ENCODE measurements at places on chromosomes 1 and 21.

- DNase-seq: no peak
Observed at GRCh38 chr1:178869119-178869697, 1.7 kb downstream of the ANGPTL1 start.

DNA sequence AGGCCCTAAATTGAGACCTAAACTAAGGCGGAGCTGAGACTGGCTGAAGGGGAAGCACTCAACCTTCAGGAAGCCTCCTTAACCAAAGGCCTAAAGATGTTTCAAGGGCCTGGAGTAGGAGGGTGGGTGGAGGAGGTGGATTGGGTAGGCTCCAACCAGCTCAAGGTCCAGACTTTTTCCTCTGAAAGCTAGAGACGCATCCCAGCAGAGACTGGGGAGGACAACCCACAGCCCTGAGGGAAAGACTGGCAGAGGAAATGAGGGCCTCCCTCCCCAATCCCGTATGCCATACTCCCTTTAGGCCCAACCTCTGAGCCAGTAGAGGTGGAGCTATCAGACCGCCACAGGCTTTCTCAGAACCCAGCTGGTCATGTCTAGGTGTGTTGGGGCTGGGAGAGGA lies 1.1 kb downstream of the ECM1 start:
- no peak for DNase-seq

DNA sequence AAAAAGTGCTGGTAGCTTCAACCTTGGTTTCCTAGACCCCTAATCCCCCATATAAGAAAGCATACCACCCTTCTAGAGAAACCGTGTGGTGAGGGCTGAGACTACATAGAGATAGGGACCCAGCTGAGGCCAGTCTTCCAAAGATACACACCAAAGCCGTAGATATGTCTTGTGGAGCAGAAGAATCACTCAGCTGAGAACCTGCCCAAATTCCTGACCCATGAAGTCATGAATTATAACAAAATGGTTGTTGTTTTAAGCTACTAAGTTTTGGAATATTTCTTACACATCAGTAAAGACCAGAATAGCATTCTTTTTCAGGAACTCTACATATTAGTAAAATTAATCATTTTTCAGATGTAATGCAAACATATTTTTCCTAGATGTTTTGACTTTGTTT lies 3.3 kb upstream of the SNRPE start:
- DNase-seq: no peak

DNA sequence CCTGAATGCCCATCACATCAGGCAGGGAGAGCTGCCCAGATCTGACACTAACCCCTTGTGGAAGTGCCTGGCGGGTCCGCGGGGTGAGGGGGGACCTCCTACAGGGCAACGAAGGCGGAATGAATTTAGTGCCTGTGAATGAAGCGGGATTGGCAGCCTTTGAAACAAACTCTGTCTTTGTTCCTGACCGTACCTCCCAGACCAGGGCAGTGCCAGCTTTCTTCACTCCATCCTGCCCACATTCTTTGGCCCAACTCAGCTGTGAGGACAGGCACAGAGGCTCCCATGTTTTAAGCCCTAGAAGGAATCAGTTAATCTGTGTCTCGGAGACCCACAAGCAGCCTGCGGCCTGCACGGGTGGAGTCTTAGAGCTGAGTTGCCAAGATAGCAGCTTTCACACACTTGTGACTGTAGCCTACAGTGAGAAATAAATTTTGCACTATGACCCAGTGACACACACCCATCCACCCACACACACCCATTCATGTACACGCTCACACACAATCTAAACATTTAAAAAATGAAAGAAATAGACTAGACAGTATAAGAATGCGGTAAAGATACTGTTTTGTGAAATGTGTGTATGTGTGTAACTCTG lies 60.1 kb upstream of the USP24 start:
- no peak for DNase-seq

DNA sequence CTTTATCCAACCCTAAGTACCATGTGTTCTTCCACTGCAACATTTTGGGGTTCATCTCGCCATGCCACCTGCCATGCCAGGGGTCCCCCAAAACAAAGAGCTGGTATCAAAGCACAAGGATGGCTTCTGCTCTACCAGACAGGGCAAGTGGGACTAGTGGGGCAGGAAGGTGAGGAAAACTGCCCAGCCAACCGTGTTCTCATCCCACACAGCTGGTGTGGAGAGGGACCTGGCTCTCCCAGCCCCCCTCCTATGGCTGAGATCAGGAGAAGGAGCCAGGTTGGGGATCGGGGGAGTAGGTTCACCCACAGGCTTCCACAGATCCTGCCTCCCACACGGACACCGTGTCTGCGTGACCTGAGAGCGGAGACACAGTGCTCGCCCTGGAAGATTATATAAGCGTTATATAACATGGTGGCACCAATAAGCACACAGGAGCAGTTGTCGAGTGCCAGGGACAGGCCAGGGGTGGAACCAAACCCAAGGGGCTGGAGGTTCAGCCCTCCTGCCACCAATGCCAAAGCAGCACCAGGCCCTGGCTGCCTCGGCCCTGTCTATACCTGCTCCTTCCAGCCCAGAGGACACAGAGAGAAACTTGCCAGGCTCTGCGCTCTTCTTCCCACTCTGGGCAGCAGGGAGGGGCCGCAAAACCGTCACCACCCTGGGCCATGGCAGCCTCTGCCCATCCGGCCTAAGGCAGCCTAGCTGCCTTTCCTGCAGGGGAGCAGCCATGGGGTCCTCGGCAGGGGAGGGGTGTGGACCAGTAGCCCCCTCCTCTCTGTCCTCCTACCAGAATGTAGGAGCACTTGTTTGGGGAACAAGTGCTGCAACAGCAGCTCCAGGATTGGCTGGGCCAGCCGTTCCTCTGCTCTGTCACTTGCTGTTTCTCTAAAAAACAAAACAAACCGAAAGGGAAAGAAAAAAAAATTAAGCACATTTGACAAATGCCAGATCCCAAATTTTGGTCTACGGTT lies 43.5 kb downstream of the CD34 start:
- DNase-seq: no peak

GRCh38 chr1:60257531-60257930 lies 184.0 kb upstream of the C1orf87 start:
- no peak for DNase-seq

DNA sequence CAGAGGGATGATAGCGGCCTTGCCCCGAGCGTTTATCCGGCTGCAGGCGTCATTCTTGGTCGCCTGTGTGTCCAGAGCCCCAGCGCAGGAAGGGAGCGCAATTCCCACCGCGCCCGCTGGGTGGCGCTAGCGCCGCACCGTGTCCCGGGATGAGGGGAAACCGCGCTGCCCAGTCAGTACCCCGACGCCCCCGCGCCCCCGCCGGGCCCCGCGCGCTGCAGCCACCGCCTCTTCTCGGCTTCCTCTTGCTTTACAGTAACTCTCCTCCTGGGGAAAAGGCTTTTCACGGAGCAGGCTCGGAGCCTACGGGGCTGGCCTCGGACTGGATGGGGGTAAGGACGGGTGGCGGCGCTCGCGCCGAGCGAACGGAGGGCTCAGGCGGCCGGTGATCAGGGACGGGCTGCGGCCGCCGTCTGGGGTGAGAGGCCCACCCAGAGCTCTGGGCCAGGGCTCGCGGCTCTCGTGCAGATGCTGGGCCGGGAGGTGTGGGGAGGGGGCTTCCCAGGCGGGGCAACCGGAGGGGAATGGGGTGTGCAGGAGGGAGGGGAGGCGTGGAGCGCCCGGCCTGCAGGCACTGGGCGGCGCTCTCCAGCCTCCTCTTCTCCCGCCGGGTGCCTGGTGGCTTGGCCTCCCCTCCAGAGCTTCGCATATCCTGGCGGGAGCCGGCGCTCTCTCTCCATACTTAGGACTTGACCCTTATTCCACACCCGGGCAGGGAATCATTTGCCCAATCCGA lies 29.8 kb downstream of the TEX35 start:
- peak; percentile 91 for DNase-seq

- DNase-seq: no peak
Observed at GRCh38 chr1:194833111-194833510, 1646.7 kb upstream of the B3GALT2 start.

- no peak for DNase-seq
Observed at GRCh38 chr1:159983681-159984080, 29.6 kb upstream of the SLAMF9 start.

GRCh38 chr1:54861070-54861761 lies 25.8 kb downstream of the DHCR24 start:
- DNase-seq: no peak

- DNase-seq: no peak
Observed at GRCh38 chr1:95146637-95147036, 29.5 kb downstream of the TLCD4 start.

DNA sequence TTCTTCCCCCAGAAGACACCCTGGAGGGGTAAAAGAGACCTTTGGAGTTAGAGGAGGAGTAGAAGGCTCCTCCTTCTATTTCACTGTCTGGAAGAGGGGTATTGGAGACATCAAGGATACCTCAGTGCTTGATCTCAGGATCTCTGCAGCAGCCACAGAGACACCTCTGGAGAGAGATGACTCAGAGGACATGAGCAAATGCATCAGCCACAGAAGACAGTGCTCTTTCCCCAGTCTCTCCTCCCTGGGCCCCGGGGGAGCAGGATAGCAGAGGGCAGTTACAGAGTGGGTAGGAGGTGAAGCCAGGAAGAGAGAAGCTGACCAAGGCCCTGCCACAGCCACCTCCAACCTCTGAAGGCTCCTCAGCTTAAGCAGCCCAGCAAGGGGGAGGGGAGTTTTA lies 15.3 kb upstream of the TEDDM1 start:
- DNase-seq: no peak

- DNase-seq: no peak
Observed at GRCh38 chr1:60342569-60342968, 269.0 kb upstream of the C1orf87 start.

GRCh38 chr1:29033829-29034466 lies 89.8 kb downstream of the TMEM200B start:
- peak; percentile 39 for DNase-seq

DNA sequence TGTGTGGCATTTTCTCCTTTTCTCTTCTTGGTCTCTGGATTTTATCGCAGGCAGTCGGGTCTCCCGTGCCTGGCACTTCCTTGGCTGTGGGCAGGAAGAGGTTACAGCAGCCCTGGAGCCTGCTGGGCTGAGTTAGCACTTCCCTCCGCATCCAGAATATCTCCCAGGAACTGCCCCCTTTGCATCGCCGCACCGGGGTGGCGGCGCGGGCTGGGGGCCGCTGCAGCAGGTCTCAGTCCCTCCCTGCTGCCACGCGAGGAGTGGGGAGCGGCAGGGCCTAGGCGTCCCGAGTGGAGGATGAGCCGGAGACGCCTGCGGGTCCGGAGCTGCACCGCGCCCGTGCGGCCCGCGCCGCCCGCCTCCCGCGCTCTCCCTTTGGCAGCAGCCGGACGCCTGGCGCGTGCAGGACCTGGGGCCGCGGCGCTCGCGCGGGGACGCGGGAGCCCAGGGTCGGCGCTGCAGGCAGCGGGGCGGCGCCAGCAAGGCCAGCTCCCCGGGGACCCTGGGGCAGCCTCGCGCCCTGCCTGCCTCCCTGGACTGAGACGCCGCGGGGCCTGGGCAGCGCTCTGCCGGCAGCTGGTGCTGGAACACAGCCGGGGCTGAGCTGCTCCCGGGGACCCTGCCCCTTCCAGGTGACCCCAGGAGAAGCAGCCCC lies 192.8 kb downstream of the PRDM2 start:
- no peak for DNase-seq

DNA sequence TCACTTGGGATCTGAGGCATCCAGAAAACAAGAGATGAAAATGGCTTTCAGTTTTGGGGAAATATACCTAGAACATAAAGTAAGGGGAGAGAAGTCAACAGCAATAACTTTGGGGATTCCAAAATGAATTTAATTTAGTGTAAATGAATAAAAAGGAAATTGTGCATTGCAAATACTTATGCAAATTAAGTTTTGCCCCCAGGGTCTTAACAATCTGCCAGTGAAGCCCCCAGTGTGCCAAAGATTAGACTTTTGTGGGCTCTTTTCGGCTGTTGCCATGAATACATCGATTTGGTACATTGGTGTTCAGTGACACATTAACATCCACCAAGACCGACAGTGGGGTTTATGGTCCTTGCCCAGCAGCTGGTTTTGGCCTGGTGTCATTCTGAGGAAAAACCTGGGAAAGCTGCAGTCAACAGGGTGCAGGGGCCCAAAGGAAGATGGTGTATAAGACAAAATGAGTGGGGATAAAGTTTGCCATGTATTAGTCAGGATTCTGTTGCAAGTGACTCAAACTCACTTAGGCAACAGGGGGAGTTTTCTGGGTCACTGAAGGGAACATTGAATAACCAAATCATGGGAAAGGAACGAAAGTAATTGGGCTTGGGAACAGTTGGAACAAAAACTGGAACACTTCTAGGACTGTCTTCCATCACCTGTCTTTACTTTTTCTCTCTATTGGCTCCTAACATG lies 30.2 kb upstream of the IGSF3 start:
- DNase-seq: no peak

DNA sequence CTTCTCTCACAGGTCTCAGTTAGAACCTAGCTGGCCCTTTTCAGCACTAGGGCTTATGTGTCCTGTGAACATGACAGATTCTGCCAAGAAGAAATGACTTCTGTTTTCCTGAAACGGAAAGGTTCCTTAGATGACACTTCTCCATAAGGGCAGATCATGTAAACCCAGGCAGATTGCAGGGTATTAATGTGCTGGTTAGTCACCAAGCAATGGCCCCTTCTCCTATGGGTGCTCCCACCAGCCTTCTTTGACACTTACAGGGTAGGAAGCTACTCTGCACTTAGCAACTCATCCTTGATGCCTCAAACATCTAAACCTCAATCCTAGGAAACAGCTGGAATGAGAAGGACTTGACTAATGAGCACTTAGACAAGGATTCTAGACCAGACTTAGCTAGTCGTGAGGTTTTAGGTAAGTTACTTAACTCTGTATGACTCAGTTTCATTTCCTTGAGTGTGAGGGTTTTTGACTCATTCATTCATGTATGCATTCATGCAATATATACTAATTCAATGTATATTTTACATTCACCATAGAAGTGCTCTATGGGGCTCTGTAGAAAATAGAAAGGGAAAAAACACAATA lies 74.1 kb upstream of the PLXNA2 start:
- no peak for DNase-seq

DNA sequence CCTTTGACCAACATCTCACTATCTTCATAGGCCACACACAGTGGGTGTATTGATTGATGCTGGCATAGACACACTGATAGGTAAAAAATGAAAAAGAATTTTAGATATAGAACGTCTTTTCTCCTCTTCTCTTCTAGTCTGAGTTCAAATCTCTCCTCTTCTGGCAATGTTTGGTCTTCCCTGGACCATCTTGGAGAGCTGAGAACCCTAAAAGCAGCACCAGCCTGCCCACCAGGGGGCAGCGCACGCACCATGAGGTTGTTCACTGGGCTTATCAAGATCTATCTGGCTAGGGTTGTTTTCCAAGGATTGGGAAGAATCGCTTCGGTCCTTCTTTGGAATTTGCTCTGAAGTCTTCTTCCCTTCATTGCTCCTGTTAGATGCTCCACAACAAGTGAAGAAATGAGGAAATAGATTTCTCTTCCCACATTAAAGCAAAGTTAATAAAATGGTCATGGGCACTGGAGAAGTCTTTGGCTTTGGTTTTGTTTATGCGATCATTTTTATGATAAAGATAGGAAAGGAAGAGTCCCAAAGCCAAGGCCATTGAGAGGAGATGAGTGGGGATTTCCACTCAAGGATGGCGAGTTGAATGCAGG lies 104.0 kb upstream of the OLIG2 start:
- DNase-seq: no peak

- DNase-seq: no peak
Observed at GRCh38 chr1:180560200-180560867, 1.6 kb downstream of the OVAAL start.

All from left kidney (tissue), 8 donors.